GM06990 (cell line): ENCODE measurements at places on chromosomes 16 and 17.

- peak; percentile 80 for DNase-seq
Observed at GRCh38 chr16:11224096-11224893, 31.7 kb downstream of the SOCS1 start.

GRCh38 chr16:85395207-85395912, 217.8 kb upstream of the GSE1 start:
- no peak for DNase-seq

DNA sequence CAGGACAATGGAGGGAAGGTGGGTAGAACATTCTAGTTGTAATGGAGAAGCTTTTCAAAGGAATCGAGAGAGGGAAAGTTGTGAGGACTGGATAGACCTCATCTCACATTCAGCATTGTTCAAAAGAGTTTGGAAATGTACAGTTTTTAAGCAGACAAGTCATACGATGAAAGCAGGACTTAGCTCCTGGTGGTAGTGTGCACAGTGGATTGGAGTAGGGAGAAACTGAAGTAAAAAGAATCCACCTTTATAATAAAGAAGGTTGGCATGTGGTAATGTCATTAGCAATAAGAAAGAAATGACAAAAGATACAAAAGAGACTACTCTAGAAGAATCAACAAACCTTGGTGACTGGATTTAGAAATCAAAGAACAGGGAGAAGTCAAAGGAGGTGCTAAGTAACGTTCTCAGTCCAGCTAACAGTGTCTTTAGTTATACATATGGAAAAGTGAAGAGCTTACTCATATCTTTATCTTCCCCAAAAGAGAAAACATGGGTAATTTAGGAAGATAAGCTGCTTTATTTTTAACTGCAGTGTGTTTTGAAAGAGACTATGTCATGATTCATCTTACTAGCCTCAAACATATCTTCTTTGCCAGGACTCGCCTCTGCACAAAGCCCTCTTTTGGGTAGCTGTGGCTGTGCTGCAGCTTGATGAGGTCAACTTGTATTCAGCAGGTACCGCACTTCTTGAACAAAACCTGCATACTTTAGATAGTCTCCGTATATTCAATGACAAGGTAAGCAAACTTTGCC, 18.7 kb upstream of the EVI2A start:
- DNase-seq = no peak

DNA sequence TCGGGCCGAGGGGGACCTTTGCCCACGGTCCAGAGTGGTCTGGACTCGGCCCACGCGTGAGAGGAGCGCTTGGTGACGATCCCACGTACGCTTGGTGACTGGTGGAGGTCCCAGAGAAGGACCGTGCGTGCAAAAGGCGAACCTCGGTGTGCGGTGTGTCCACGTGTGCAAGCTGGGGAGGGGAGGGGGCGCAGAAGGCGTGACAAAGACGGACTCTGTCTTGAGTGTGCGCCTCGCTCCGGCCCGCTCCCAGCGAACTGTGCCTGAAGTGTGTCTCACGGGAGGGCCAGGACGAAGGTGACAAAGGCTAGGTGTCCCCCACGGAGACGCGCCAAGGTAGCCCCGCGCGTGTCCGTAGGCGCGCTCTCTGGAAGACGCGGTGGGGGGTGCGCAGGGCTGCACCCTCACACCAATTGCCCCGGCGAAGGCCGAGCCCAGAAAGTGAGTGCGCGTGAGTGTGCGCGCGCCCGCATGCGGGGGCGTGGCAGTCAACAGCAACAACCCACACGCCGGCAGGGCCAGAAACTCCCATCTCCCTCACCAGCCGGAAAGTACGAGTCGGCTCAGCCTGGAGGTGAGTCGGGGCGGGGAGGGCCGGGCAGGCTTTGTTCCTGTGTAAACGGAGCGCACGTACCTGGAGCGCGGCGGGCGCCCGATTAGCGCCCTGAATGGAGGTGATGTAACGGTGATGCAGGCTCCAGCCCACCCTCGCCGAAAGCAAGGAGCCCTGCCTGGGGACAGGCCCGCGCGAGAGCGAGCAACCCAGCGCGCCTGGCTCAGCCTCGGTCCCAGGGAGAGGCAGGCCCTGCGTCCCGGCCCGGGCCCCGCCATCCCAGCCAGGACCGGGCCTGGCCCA, at the start of gene GPRC5C:
Gene GPRC5C, plus strand, starts transcription at position 521 of the 856 bp plus-strand sequence. CDS start 7,689 bp downstream, outside the sequence.
- DNase-seq = peak; percentile 63

- no peak for DNase-seq
Observed at GRCh38 chr16:70433458-70434103, 5.3 kb downstream of the ST3GAL2 start.

DNA sequence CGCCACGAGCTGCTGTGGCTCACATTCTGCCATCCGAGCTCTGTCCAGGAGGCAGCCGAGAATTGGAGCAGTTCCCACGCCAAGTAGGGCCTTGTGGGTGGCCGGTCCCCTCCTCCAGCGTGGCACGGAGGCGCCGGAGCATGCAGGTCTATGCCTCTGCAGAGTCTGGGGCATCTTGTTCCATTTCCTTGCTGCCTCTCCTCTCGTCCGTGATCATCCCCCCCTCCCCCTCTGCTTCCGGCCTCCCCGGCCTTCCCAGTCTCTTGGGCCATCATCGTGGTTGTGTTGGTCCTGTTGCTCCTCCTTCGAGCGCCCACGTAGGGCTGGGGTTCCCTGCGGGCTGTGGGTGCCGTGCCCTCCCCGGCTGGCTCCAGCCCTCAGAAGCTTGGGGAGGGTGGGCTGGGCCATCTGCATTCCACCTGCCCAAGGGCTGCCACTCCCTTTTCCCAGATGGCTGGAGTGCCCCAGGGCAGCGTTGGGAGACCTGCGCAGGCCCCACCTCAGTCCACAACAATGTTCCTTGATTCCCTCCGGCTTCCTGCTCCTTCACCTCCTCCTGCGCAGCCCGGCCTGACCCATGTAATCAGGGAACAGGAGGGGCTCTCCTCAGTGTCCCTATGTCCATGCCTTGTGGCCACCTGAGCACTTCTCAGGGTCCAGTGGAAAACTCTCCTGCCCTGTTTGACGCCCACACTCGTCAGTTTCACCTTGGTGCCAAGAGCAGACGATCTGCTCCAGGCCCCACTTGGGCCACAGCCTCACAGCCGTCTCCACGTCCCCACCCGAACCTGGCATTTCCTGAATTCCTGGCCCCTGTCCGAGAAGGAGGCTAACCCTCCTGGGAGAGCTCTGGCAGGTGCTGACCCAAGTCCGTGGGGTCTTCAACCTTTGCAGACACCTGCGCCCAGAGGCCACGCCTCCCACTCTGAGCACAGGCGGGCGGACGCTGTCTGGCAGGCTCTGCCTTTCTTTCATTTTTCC, 37.1 kb downstream of the BAIAP2 start:
- no peak for DNase-seq

DNA sequence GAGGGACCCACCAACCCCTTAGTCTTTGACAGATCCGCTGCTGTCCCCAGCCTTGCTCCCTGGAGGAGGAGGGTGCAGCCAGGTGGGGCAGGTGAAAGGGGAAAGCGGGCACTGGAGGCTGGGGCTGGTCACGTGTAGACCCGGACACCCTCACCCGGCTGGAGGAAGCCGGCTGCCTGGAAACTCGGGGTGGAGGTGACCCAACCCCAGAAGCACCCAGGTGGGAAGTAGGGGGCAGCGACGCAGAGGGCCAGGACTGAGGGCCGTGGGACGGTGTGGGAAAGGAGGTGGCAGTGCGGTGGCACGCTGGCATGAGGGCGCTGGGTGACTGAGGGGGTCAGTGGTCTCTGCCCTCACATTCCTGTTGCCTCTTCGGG, 2.7 kb downstream of the TRAF7 start:
- no peak for DNase-seq
